ENCODE measurements at places on chromosomes 1 and 21.

DNA sequence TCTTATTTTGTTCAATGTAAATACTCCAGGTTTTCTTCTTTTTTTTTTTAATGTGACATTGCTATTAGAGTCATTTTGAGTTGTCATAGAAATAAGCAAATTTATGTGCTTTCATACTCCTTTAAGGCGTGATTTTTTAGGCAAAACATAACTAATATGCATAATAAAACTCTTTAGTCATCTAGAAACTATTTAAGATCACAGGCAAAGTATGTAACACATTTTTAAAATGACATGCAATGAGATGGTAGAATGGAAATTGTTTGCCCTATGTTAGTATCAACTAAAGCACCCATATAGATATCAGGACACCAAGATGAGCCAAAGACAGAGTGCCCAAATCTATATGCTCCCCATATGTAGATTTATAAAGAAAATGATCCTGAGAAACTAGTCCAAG lies 41.5 kb upstream of the SGIP1 start:
- DNase-seq = no peak

GRCh38 chr21:41601573-41602368 lies 93.8 kb upstream of the TMPRSS2 start:
- DNase-seq = no peak

- no peak for DNase-seq
Measured at GRCh38 chr1:205630241-205630640, 1.6 kb downstream of the ELK4 start.

GRCh38 chr1:106225403-106225802 lies 831.1 kb upstream of the PRMT6 start:
- DNase-seq = no peak

- DNase-seq = no peak
Measured at GRCh38 chr1:223301371-223301770, 62.6 kb downstream of the SUSD4 start.

DNA sequence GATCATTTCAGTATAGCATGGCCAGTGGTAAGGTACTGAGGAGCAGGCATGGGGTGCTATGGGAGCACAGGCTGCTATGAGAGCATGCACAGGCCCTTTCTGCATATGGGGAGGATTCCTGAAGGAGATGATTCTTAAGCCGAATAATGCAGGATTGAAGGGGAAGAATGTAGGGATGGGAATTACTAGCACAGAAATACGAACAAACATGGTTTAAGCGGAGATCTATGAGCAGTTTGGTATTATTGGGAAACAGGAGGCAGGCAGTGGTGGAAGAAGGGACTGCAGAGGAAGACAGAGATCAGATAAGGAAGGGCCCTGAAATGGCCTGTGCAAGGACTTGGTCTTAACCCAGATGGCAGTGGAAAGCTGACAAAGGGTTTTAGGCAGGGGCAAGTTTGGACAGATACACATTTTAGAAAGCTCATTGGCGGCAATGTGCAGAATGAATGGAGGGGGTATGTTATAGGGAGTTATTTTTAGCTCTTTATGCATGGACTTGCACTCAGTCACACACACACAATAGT lies 1.7 kb downstream of the OSCP1 start:
- DNase-seq = peak; percentile 88

DNA sequence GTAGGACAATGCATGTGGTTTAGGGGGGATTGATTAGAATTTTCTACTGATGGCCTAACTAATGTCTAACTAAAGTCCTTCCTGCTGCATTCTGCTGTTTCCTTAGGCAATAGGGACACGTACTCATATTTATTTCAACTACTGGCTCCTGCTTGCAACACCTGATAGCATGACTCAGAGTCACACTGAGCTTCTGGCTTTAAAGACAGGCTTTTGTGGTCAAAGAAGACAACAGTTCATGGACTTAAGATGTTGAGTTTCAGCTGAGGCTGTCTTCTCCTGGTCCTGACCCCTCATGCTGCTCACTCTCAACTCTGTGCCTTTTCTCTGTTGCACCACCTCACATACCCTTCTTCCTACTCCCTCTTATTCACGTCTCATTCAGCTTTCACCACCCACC lies 29.1 kb upstream of the TRABD2B start:
- peak; percentile 93 for DNase-seq
